ENCODE measurements at places on chromosomes 6 and 20. TPM values are rescaled to one million over a fixed set of nuclear protein-coding genes. Genes with fewer than 3 reads are reported as not detected.

CDH4 gene
- total RNA-seq = 0.33 TPM

- DNase-seq = no peak
- H3K4me1 ChIP-seq = no peaks in the 10 kb centered on the region
- no peak overlapping the region for H3K4me3 ChIP-seq
- no peaks in the 10 kb centered on the region for H3K27me3 ChIP-seq
Measured at GRCh38 chr20:14303651-14304050, 33.8 kb downstream of the FLRT3 start.

DNA sequence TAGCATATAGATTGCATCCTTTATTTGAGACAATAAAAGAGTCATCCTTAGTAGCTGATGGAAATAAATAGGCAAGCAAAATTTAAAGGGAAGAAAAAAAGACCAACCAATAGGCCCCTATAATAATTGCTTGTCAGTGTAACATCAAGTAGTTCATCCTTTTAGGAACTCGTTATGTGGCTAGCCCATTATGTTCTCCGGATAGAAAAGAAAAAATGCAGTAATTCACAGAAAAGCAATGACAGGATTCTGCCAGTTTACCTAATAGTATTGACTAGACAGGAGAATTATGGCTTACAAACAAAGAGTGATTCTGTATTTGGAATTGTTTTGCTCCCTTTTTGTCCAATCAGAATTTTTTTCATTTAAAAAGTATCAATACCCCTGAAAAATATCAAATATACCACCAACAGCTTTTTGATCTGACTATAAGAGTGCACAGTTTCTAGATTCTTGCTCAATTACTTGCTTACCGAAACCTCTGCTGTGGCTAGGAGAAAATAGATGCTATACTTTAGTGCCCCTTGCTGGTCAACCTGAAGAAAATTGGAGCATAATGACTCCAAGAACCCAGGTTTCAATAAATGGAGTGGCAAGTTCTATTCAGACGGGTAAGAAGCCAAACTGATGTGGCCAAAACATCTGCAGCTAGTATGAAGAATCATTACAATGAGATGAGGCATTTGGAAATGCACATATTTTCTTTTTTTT is 91.5 kb upstream of the SASH1 start:
- no peaks in the 10 kb centered on the region for H3K36me3 ChIP-seq
- H3K4me3 ChIP-seq = no peak overlapping the region

GRCh38 chr6:135953818-135954217 is 102.3 kb downstream of the PDE7B start:
- H3K4me3 ChIP-seq = no peak overlapping the region
- H3K27me3 ChIP-seq = no peaks in the 10 kb centered on the region
- DNase-seq = no peak
- no peak overlapping the region for H3K27ac ChIP-seq
- H3K4me1 ChIP-seq = no peaks in the 10 kb centered on the region

GRCh38 chr6:12001004-12001705 is 11.0 kb upstream of the HIVEP1 start:
- DNase-seq = peak; percentile 9
- H3K27me3 ChIP-seq = no peaks in the 10 kb centered on the region
- no peak overlapping the region for H3K27ac ChIP-seq
- H3K36me3 ChIP-seq = no peaks in the 10 kb centered on the region
- H3K4me3 ChIP-seq = no peak overlapping the region

DNA sequence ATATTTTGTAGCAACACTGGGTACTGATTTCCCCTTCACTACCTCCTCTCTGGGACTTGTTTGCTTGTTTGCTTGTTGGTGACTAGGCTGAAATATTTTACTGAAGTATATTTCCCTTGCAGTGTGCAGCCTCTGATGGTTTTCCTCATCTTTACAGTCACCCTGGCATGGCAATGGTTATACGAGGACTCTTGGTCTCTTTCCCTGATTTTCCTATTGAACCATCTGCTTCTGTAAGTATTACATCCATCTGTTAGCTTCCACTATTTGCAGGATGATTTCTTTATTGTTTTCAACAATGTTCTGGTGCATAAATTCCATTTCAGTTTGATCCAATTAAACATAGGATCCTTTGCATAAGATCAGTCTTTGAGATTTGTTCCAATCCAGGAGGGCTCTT is 465.1 kb downstream of the MEI4 start:
- H3K27ac ChIP-seq = no peak overlapping the region
- H3K4me1 ChIP-seq = no peaks in the 10 kb centered on the region
- DNase-seq = no peak

DNA sequence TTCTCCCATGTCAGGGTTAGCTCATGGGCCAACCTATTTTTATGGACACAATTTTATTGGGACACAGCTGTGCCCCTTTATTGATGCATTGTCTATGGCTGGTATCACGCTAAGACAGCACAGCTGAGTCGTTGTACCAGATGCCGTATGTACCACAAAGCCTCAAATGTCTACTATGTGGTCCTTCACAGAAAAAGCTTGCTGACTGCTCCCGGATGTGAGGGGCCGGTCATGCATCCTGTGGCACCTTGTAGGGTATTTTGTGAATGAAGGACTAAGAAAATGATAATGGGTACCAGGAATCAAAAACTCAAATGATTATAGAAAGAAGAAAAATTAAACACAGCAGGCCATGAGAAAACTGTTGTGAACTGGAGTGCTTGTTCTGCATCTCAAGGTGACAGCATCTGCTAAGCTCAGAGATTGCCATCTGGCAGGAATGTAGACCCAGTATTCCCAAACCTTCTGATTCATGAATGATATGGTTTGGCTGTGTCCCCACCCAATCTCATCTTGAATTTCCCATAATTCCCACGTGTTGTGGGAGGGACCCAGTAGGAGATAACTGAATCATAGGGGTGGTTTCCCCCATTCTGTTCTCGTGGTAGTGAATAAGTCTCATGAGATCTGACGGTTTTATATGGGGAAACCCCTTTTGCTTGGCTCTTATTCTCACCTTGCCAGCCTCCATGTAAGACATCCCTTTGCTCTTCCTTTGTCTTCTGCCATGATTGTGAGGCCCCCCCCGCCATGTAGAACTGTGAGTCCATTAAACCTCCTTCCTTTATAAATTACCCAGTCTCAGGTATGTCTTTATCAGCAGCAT is 248.5 kb downstream of the TSHZ2 start:
- DNase-seq = no peak
- H3K4me3 ChIP-seq = no peak overlapping the region
- no peak overlapping the region for H3K27ac ChIP-seq
- peaks cover 3% of the 10 kb centered on the region for H3K27me3 ChIP-seq
- H3K36me3 ChIP-seq = no peaks in the 10 kb centered on the region
